Neural progenitor cell (in vitro differentiated cells): ENCODE measurements at places on chromosomes 7 and 10. TPM values are rescaled to one million over a fixed set of nuclear protein-coding genes. Genes with fewer than 3 reads are reported as not detected.
A peak's percentile ranks its signal among the peaks of the same experiment; 100 is the strongest.

- H3K27me3 ChIP-seq = no peaks in the 10 kb centered on the region
- DNase-seq = no peak
- H3K36me3 ChIP-seq = no peaks in the 10 kb centered on the region
- H3K27ac ChIP-seq = no peak overlapping the region
- H3K4me3 ChIP-seq = no peak overlapping the region
These were observed 472.0 kb downstream of the RPS24 start for GRCh38 chr10:78505657-78506056.

- no peaks in the 10 kb centered on the region for H3K36me3 ChIP-seq
- no peaks in the 10 kb centered on the region for H3K27me3 ChIP-seq
- no peak for DNase-seq
- H3K4me1 ChIP-seq = no peaks in the 10 kb centered on the region
- H3K27ac ChIP-seq = no peak overlapping the region
These were observed 316.7 kb downstream of the CCDC3 start for GRCh38 chr10:12684784-12685183.

The FZD1 gene
- total RNA-seq = 5.1 and 10.9 TPM in 2 replicates

DNA sequence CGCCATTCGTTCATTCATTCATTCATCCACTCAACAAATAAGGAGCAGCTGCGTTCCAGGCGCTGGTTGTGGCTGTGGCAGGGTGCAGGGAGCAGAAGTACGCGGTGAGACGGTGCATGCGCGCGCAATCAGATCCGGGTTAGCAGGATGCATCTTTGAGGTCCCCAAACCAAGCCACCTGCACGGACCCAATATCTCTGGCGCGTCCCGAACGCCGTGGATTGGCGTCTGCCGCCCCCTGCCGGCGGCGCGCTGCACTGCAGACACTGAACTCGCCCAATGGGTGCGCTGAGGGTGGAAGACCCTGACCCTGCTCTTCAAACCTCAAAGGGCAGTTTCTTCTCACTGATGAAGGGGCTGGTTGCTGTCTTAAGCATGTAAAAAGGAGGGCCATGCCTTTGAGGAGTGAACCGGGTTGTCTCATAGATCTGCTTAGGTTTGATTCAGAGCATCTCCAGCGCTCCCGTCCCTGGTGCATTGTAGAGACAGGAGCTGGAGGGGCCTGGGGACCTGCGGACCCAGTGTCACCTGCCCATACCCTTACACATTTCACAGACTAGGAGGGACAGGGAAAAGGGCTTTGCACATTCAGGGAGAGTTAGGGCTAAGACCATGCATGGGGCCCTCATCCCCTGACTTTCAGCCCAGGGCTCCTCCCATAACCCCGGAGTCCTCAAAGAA, 102.5 kb downstream of the RAMP3 start:
- no peaks in the 10 kb centered on the region for H3K4me1 ChIP-seq
- H3K27me3 ChIP-seq = peaks cover 9% of the 10 kb centered on the region
- H3K4me3 ChIP-seq = no peak overlapping the region
- no peaks in the 10 kb centered on the region for H3K36me3 ChIP-seq
- no peak overlapping the region for H3K27ac ChIP-seq

GRCh38 chr10:61642676-61643075, 20.1 kb upstream of the CABCOCO1 start:
- no peak overlapping the region for H3K27ac ChIP-seq
- H3K36me3 ChIP-seq = no peaks in the 10 kb centered on the region
- H3K4me3 ChIP-seq = no peak overlapping the region

GRCh38 chr10:119478111-119478802, 64.3 kb downstream of the RGS10 start:
- H3K27me3 ChIP-seq = peaks cover 63% of the 10 kb centered on the region
- H3K4me3 ChIP-seq = no peak overlapping the region
- H3K4me1 ChIP-seq = peaks cover 22% of the 10 kb centered on the region
- no peaks in the 10 kb centered on the region for H3K36me3 ChIP-seq
- DNase-seq = no peak

DNA sequence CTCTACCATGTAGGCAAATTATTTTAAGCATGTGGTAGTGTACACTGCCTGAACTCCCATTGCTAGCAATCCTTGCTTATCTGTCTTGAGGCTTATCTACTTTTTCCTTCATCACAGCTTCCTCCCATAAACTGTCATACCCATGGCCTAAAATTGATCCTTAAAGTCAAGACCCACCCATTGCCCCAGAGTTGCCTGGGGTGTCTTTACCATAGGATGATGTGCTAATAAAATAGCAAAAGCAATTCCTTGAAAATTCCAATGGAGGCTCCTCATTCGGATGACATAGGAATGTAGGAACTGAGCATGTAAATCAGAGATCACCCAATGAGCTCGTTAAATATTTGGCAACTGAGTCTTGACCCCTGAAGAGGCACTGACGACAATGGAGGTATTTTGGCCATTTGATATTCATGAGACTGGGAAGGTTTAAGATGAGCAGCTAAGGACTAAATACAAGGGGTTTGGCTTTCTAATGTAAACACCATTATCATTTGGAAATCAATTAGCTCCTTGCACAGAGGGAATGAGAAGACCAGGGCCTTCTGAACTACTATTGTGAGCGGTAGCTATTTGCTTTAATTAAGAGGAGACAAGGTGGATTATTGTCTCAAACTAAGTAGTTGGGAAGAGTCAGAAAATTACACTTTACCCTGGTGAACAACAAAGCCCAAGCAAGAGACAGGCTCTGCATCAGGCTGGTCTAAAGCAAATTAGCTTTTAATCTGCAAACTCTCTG, 234.9 kb downstream of the GATA3 start:
- DNase-seq = peak; percentile 66
- no peaks in the 10 kb centered on the region for H3K36me3 ChIP-seq
- peaks cover 31% of the 10 kb centered on the region for H3K4me1 ChIP-seq
- H3K27me3 ChIP-seq = no peaks in the 10 kb centered on the region
- no peak overlapping the region for H3K4me3 ChIP-seq

DNA sequence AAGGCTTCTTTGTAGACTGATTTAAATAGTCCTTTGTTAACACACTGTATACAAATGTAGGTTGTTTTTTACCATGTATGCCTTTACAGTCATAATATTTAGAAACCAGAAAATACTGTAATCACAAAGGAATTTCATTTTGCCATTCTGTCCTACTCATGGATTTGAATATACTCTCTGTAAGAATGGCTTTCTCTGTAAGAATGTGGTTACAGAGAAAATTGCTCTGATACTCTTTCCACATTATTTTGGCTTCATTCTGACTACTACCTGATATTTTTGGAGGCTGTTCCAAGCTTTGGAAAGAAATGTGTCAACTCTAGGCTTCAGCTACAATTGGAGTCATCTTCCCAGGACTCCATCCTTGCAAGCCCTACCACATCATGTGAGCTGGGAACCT, 23.5 kb downstream of the CH25H start:
- no peak overlapping the region for H3K27ac ChIP-seq
- no peaks in the 10 kb centered on the region for H3K4me1 ChIP-seq
- no peaks in the 10 kb centered on the region for H3K27me3 ChIP-seq
- no peak for DNase-seq
- H3K36me3 ChIP-seq = no peaks in the 10 kb centered on the region
- no peak overlapping the region for H3K4me3 ChIP-seq
